ENCODE measurements at places on chromosomes 3 and 15.

GRCh38 chr15:93289941-93290617 lies 201.1 kb upstream of the RGMA start:
- DNase-seq = no peak

DNA sequence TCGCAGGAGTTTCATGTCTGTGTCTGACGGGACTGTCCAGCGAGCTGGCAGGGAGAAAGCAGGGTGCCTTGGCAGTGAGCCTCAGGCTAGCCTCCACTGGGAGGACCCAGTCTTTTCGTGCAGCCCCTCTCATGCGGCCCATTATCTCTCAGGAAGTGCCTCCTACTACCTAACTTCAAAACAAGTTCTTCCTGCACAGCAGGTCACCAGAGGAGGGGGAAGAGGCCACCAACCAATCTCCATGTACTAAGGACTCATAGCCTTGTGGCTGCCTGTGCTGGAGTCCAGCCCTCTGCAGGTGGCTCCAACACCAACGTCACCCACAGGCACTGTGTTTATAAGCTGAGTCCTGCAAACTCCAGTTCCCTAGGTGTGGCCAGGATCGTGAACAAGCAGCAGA lies 4.8 kb downstream of the VIPR1 start:
- no peak for DNase-seq

DNA sequence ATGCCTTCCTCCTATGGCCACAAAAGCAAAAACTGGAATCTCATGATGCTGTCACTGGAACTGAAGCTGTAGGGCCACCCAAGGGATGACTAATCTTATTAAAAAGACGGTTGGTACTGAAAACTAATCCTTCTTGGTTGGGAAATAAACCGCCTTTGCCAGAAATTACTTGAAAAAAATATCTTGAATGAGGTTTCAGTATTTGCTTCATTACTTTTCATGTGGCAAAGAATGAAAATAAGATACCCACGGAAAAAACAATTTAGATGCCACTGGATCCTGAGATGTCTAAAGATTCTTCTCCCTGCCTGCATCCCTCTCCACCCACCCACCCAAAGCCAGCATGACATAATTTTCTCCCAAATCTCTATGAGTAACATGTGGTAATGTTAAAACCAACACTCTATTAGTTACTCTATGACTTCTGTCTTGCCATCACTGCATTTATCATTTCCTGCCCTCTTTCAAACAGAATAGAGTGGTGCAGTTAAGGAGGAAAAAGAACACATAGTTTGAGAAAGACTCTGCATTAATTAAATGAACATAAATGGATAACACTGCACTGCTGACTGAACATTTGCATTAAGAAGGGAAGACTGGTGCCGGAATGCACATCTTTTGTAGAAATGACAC lies 111.8 kb upstream of the DPH6 start:
- no peak for DNase-seq

GRCh38 chr15:90470453-90470852 lies 59.3 kb upstream of the CRTC3 start:
- DNase-seq = no peak

DNA sequence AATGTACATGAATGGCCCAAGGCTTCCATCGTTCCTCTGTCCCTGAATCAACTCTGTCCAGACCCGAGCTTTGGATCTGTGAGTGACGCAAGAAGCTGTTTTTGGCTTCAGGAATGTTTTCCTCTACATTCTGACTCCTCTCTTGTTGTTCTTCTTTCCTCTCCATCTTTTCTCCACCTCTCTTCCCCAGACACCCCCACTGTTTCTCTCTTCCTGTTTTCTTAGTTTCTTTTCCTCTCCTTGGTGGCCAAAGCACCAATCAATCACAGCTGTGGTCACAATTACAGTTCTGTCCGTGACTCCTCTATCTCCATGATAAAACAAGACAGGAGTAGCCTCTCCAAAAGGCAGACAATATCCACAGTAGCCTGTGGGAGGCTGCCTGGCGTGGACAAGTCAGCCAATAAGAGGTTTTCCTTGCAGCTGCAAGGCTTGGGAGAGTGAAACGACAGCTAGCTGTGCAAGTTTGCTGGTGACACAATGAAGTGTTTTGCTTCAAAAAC lies 4.9 kb upstream of the TMEM212 start:
- DNase-seq = no peak

DNA sequence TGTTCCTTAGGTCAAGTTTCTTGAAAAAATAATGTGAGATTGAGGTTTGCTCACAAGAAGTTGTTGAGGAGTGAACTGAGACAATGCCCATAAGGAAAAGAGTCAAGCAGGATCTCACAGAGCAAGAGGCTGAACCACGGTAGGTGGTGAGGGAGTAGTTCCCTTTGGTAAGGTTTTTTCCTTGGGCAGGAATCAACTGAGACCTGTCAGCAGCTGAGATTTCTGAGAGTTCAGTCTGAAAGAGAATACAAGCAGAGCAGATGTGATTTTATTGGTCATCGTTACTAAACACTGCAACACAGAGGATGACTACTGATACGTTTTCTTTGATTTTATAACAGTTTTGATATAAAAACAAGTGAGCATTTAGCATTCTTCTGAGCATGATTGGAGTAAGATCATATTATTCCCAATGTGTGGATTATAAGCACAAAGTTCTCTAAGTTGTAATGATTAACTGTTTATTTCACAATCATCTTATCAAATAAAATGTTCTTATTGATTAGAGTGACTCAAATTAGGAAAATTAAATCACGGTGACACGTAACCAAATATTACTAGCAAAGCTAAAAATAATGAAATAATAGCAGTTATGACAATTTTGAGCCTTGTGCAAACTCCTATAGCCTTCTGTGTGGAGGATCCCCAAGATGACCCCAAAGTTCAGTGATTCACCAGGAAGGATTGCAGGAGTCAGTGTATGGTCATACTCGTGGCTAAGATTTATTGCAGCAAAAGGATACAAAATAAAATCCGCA lies 346.2 kb upstream of the ZNF717 start:
- DNase-seq = no peak

DNA sequence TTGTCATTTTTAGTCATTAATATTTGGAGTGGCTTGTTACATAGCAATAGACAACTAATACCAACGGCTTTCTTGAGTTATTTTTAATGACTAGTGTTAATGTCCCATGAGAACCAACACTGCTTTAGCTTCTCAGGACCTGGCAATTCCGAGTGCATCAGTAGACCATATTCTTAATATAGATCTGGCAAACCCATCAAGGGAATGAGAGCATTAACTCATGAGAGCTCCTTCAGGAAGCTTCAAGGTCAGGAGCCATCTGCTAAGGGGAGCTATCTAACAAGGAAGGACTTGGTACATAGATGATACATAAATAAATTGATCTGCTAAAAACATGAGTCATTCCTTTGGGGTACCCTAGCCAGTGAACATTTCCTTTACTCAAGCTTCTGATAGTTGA lies 122.6 kb upstream of the EPHA3 start:
- DNase-seq = no peak

- no peak for DNase-seq
These were observed 97.0 kb downstream of the SAMMSON start for GRCh38 chr3:70096376-70097066.

- no peak for DNase-seq
These were observed 75.4 kb downstream of the SEC22A start for GRCh38 chr3:123277106-123277505.

DNA sequence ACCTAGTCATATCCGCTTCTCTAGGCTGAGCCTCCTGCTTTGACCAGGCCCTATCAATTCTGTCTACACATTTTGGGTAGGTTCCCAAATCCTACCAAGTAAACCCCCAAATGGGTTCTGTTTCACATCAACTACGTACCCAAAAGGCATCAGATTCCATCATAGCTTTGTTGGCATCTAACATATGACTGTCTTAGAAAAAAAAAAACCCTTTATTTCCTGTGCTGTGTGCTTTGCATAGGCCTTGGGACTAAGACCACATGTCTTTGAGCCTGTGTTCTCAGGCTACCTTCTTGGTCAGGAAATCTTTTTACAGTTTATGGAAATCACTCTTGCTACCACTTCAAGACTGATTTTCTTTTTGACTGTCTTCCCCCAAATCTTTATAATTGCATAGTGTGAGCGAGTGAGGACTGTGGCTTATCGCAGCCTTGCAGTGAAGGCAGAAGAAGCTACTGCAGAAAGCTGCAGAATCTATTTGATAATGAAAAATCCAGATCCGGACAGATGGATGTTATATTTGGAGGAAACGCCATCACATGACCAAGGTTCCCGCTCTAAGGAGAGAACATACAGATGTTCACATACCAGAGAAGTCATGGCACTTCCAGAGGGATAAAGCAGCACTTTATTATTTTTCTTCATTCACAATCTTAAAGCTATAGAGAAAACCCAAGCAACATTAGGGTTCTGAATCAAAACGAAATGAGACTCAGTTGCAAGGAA lies 111.2 kb downstream of the EOMES start:
- no peak for DNase-seq

DNA sequence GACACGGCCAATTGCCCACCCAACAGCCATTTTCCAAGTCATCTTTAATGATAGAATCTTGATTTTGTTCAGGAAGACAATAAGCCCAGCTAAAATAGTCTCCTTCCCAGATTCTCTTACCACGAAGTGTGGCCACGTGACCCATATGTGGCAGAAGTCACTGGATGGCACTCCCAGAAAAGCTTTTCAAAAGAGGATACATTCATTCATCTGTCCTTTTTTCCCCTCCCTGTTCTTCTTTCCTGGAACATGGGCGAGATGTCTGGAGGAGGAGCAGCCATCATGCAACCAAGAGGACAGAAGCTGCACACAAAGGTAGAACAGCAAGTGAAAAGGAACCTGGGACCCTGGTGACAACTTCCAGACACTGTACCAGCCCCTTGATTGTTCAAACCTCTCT lies 174.7 kb downstream of the UACA start:
- no peak for DNase-seq

- DNase-seq = no peak
These were observed 694.4 kb upstream of the ALCAM start for GRCh38 chr3:104672331-104672730.

DNA sequence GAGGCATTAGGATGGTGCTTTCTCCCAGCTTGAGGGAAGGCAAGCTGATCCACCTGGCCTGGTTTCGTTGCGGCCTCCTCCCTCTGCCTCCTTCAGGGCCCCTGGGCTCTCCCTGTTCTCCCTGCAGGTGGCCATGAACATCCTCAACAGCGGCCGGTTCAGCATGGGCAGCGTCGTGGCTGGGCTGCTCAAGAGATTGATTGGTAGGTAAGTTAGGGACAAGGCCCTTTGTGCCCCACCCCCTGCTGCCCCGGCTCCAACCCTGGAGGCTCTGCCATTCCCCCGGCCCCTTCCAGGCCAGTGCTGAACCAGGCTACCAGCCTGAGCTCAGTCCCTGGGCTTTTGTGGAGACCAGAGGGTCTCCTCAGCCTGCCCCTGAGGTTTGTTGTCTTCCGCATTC lies 23.0 kb downstream of the ACAD9 start:
- no peak for DNase-seq

GRCh38 chr3:65963787-65964677 lies 74.7 kb downstream of the MAGI1 start:
- peak; percentile 51 for DNase-seq

Data from stimulated activated effector memory CD8-positive, alpha-beta T cell treated with anti-CD3 and anti-CD28 coated beads, Interleukin-12 subunit alpha, Interleukin-12 subunit beta, amount 100 ng/mL, for 72 hours (primary cell).